NCI-H1092 treated with DMSO at 0.1 percent for 48 hours (cell line): ENCODE measurements at places on chromosomes 2 and 18.

DNA sequence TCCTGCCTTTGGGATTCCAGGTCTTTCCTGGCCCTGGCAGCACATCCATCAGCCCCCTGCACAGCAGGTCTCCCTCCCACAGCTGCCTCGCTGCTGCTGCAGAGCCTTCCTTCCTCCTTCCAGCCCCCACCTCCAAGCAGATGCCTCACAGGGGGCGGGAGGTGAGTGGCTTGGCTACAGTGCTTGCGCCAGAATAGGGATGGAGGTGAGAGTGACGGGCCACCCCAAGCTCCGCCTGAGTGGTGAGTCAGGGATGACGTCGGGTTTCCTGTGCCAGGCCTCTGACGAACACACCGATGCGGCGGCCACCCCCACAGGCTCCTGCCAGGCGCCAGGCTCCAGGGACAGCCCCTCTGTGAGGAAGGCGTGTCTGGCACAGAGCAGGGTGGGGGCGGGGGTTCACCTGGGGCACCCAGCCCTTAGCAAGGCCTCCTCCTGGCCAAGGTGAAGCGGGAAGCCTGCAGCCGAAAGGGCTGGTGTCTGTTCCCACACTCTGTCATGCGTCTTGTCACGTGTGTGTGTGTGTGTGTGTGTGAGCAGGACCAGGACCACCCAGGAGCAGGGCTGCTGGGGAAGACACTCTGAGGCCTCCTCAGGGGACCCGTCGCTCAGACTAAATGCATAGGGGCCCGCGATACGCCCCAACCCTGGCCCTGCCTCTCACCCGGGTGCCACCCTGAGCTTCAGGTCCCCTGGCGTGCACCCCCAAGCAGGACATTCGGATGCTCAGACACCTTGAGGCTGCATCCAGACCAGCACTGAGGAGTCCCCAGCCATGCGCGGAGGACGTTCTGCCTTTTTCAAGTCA lies 3.4 kb upstream of the DUSP2 start:
- DNase-seq = no peak

GRCh38 chr2:12978066-12978835 lies 261.5 kb downstream of the TRIB2 start:
- no peak for DNase-seq

DNA sequence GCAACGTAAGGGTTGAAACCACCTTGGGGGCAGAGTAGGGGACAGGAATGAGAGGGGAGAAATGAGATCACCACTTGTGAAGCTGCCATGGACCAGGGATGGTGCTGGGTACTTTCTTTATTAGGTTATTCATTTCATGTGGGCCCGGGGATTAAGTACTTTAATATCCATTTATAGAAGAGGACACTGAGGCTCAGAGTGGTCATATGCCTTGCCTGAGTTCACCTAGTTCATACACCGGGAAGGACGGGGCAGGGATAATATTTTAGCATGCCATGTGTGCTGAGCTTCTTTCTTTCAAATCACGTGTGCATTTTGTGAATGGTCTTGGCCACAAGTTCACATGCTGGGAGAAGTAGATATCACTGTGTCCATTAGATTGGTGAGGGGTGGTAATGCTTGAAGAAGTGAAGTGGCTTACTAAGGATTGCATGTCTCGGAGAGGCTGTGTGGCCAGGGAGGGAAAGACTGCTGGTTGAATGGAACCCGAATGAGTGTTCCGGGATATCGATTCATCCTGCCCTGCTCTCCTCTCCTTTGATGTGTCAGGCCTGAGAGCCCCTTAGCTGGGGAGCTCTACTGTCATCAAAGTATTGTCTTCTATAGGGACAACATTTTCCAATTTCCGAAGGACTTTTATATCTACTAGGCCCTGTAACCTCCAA lies 187.1 kb downstream of the MYCN start:
- DNase-seq = no peak

DNA sequence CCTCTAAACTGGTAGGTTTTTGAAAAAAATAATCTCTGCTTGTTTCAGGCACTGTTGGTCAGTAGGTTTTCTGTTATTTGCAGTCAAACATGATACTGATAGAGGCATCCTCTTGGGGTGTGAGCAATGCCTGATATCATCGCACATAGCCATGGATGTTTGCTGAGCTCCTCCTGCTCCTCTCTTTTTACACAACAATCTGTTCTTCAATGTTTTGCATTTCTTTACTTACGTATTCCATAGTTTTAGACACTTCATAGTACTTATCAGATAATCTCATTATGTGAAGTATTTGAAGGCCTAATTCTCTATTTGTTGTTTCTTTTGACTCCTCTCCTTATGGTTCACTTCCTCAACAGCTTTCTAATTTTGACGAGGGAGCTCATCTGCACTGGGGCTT lies 23.0 kb upstream of the HS6ST1 start:
- no peak for DNase-seq

- DNase-seq = no peak
These were observed 17.9 kb upstream of the ALPI start for GRCh38 chr2:232438091-232438490.

DNA sequence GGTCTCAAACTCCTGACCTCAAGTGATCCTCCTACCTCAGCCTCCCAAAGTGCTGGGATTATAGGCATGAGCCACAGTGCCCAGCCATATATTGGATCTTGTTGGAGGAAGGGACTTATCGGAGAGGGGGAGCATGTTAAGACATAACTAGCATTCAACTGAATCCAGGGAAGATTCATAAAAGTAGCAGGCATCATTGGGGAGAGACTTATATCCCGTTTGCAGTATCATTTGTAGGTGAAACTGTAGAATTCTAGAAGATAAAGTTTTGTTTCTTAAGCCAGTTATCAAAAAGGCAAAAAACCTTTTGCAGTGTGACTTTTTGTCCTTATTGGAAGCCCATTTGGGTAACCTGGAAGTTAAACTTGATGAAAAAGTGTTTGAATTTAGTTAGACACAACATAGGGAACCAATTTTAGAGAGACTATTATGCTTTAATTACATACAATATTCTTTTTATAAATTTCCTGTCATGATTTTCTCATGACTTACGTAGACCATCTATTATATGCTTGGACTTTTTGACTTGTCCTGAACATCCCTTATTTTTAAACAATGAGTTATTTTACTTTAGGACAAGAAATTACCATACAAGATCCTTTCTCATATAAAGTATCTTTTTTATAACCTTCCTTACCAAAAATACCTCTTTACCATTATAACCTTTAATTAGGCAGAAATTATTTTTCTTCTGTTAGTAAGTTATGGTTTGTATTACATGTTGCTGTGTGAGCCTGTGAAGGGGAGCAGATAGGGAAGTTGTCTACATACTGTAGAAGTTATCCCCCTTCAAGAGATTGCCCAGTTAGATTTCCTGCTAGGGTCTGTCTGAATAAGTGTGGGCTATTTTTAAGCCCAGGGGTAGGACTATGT lies 20.3 kb downstream of the RAB3GAP1 start:
- DNase-seq = no peak

DNA sequence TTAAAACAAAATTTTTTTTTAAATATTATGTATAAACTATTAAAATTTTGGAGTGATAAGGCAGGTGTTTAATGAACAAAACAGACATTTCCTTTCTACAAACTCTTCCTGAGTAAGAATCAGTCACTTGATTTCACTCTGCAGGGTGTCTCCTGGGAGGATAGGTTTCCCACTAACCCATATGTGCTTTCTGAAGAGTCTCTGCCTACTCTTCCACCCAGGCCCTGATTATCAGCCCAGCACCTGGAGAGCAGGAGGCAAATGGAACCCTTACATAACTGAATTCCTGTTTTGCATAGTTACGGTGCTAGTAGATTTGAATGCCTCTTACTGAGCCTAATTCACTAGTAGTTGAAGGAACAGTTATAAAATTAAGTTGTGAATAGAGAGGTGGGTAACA lies 1718.6 kb downstream of the SUCLG1 start:
- no peak for DNase-seq

GRCh38 chr2:179890666-179891065 lies 29.3 kb upstream of the ZNF385B start:
- DNase-seq = no peak
